HepG2 (cell line): ENCODE measurements at places on chromosomes 6 and 20. TPM values are rescaled to one million over a fixed set of nuclear protein-coding genes. Genes with fewer than 3 reads are reported as not detected.

TMEM170B gene
- total RNA-seq = 9.4 and 14.3 TPM in 2 replicates

RAET1G gene
- not detected in 2 replicates for total RNA-seq

EDN3 gene
- total RNA-seq = not detected in 2 replicates

HDDC2 gene
- total RNA-seq = 78.7 and 90.7 TPM in 2 replicates

MRPS18B gene
- total RNA-seq = 125 and 143 TPM in 2 replicates

PAX1 gene
- total RNA-seq = not detected in 2 replicates

HLA-DQB1 gene
- not detected in 2 replicates for total RNA-seq

FAXC gene
- 0.11 and 0.35 TPM in 2 replicates for total RNA-seq

MATN4 gene
- not detected in 2 replicates for total RNA-seq

EFCAB8 gene
- total RNA-seq = 0.22 TPM in 1 of 2 replicates, not detected in the other

KHDC1 gene
- not detected in 2 replicates for total RNA-seq

BMP2 gene
- total RNA-seq = 0.02 TPM in 1 of 2 replicates, not detected in the other

PET117 gene
- total RNA-seq = 48.2 and 52.3 TPM in 2 replicates

RNF5 gene
- total RNA-seq = 98.0 and 107 TPM in 2 replicates

POU3F2 gene
- not detected in 2 replicates for total RNA-seq

DZANK1 gene
- 1.4 and 1.6 TPM in 2 replicates for total RNA-seq

DNA sequence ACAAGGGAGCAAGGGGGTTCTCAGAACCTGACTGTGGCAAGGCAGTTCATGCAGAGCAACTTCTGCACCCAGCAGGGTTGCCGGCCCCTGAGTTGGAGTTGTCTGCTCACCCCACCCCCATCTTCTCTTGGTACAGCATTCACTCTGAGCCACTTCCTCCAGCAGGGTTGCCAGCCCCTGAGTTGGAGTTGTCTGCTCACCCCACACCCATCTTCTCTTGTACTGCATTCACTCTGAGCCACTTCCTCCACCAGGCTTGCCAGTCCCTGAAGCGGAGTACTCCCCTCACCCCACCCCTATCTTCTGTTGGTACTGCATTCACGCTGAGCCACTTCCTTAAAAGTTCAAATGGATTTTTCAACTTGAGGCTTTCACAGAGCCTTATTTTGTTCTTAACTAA is 79.7 kb upstream of the SYNDIG1 start:
- H3K4me3 ChIP-seq = no peak overlapping the region
- no peaks in the 10 kb centered on the region for H3K4me1 ChIP-seq
- no peak for DNase-seq
- H3K27ac ChIP-seq = no peak overlapping the region
- H3K27me3 ChIP-seq = no peaks in the 10 kb centered on the region

GRCh38 chr6:3878048-3878666 is 29.0 kb downstream of the FAM50B start:
- no peaks in the 10 kb centered on the region for H3K36me3 ChIP-seq
- no peaks in the 10 kb centered on the region for H3K27me3 ChIP-seq
- H3K27ac ChIP-seq = no peak overlapping the region
- DNase-seq = no peak
- peaks cover 48% of the 10 kb centered on the region for H3K4me1 ChIP-seq

- H3K4me3 ChIP-seq = no peak overlapping the region
- H3K36me3 ChIP-seq = no peaks in the 10 kb centered on the region
- no peak for DNase-seq
Measured at GRCh38 chr20:56711018-56711417, 81.9 kb downstream of the TFAP2C start.

DNA sequence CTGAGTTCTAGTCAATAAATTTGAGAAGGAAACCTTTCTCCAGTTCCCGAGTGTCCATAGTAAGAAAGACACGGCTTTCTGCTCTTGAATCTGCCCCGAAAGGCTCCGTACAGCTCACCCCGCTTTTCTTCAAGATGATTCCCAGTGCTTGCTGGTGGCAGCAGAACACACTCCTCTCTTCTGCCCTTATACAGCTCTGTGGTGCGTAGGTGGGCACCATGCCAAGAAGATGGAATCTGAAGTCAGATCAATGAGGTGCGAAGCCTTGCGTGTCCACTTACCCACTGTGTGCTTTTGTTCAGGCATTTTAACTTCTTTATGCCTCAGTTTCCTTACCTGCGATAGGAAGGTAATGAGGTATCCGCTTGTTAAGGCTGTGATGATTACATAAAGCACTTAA is 142.2 kb downstream of the WDR27 start:
- no peaks in the 10 kb centered on the region for H3K27me3 ChIP-seq
- no peak overlapping the region for H3K27ac ChIP-seq
- DNase-seq = no peak
- no peak overlapping the region for H3K4me3 ChIP-seq

DNA sequence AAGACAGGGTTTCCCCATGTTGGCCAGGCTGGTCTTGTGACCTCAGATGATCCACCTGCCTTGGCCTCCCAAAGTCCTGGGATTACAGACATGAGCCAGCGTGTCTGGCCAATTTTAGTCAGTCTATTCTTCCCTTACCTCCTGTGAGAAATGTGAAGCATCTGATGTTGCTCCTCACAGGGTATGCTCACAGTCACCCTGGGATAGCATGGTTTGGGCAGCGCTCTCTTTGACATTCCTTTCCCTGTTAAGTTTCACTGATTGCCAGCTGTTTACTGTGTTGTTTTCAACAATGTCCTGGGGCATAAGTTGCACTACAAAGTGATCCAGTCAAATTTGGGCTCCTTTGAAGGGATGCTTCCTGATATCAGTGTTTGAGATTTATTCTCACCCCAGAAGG is 13.1 kb downstream of the CDC5L start:
- peaks cover 21% of the 10 kb centered on the region for H3K36me3 ChIP-seq
- H3K27me3 ChIP-seq = no peaks in the 10 kb centered on the region
- no peak overlapping the region for H3K4me3 ChIP-seq

- DNase-seq = no peak
- H3K4me3 ChIP-seq = no peak overlapping the region
- H3K27ac ChIP-seq = peak overlapping the region; percentile 46
- peaks cover 69% of the 10 kb centered on the region for H3K36me3 ChIP-seq
Measured at GRCh38 chr20:10665791-10666190, 8.0 kb downstream of the JAG1 start.

GRCh38 chr6:83193747-83194566 is 800 bp downstream of the RWDD2A start:
- peak overlapping the region; percentile 98 for H3K4me3 ChIP-seq
- peak overlapping the region; percentile 95 for H3K27ac ChIP-seq
- H3K27me3 ChIP-seq = no peaks in the 10 kb centered on the region; the same call in 2 of the 3 replicates
- peak; percentile 30 for DNase-seq
- H3K4me1 ChIP-seq = peaks cover 44% of the 10 kb centered on the region

DNA sequence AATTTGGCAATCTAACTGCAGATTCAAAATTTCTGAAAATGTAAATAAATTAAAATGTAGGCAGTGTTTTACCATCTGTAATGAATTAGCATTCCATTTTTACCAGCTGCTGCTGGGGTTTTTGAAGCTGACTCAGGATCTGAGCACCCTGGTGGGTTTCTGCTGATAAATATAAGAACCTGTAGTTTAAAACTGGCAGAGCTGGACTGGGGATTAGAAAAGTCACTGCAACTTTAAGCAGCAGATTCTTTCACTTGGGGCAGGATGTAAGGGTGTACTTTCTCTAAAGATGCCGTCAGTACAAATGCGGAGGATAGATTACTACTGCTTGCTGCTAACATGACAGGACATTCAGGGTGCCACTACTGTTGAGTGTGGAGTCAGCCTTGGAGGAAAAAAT is 341.8 kb downstream of the CDKAL1 start:
- peaks cover 51% of the 10 kb centered on the region for H3K4me1 ChIP-seq
- no peaks in the 10 kb centered on the region for H3K36me3 ChIP-seq
- no peak overlapping the region for H3K4me3 ChIP-seq

DNA sequence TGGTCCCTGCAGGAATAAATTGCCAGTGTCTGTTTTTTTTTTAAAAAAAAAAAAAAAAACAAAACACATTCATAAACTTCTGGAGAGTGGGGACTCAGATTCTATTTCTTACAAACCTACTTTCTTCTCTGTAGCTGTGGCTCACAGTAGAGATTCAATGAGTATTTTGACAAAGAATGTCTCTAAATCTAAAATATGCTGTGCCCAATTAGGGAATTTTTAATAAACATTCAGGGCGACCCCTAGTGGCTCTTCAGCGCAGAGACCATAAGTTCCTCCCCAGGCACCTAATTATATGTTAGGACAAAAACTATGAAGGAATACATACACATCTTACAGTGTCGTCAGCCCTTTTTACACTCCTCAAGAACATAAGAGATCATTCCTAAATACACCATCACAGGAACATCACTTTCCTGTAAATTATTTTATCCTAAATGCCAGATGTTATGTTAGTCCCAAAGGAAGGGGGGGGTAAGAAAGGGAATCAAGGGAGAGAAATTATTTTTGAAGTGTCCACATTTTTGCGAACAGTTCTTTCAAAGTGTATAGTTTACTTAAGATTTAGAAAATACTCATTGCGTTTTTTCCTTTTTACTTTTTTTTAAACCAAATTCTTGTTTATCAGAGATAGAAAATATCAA is 21.8 kb upstream of the NAA20 start:
- H3K4me1 ChIP-seq = peaks cover 38% of the 10 kb centered on the region
- no peaks in the 10 kb centered on the region for H3K27me3 ChIP-seq
- DNase-seq = peak; percentile 63
- H3K27ac ChIP-seq = no peak overlapping the region
- H3K36me3 ChIP-seq = no peaks in the 10 kb centered on the region
- H3K4me3 ChIP-seq = no peak overlapping the region

- H3K4me3 ChIP-seq = no peak overlapping the region
- H3K4me1 ChIP-seq = peaks cover 12% of the 10 kb centered on the region
- H3K27me3 ChIP-seq = no peaks in the 10 kb centered on the region
Measured at GRCh38 chr6:4644996-4645395, 131.2 kb upstream of the CDYL start.

DNA sequence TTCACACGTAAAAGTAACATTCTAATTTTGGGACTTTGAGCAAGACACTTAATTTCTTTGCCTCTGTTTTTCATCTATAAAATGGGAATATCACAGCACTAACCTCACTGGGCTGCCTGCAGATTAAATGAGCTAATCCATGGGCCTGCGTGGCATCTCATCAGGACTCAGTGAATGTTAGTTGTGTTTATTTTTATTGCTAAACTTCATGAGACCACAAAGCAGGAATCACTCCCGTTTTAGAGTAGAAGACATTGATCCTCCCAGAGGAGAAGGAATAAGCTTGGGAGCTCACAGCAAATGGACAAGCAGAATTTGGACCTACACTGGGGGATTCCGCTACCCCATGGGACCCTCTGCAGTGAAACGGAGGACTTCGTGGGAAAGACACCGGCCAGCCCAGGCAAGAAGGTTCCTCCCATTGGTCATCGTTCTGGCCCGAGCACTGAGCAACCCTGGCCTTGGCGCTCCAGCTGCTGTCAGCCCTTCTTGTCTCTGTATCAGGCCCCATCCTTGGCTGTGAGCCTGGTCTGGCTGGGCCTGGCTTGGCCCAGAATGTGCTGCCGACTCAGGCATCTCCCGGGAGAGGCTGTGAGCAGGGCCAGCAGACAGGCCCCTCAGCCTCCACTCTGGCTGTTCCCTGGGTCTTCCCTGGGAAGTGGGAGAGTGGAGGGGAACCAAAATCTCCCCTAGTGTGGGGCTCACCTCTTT is 79.8 kb downstream of the NFATC2 start:
- no peak overlapping the region for H3K27ac ChIP-seq
- no peak for DNase-seq
- H3K4me1 ChIP-seq = no peaks in the 10 kb centered on the region
- H3K27me3 ChIP-seq = no peaks in the 10 kb centered on the region

- H3K36me3 ChIP-seq = no peaks in the 10 kb centered on the region
- DNase-seq = no peak
- no peaks in the 10 kb centered on the region for H3K4me1 ChIP-seq
Measured at GRCh38 chr6:152503546-152503945, 133.6 kb downstream of the SYNE1 start.

- no peaks in the 10 kb centered on the region for H3K4me1 ChIP-seq
- no peak overlapping the region for H3K4me3 ChIP-seq
- no peaks in the 10 kb centered on the region for H3K27me3 ChIP-seq
- no peak for DNase-seq
- no peak overlapping the region for H3K27ac ChIP-seq
Measured at GRCh38 chr6:140581601-140582000, 1207.2 kb upstream of the CITED2 start.

DNA sequence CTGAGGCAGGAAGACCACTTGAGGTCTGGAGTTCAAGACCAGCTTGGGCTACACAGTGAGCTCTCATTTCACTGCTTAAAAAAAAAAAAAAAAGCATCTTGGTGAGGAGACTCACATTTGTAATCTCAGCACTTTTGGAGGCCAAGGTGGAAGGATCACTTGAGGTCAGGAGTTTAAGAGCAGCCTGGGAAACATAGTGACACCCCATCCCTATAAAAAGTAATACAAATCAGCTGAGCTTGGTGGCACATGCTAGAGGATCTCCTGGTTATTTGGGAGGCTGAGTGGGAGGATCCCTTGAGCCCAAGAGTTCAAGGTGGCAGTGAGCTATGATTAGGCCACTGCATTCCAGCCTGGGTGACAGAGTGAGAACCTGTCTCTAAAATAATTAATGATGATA is 29.4 kb upstream of the SYNCRIP start:
- no peak overlapping the region for H3K4me3 ChIP-seq
- H3K27ac ChIP-seq = no peak overlapping the region
- H3K36me3 ChIP-seq = peaks cover 4% of the 10 kb centered on the region; the same call in 1 of the 3 replicates
- H3K27me3 ChIP-seq = no peaks in the 10 kb centered on the region; the same call in 2 of the 3 replicates
- no peak for DNase-seq
- H3K4me1 ChIP-seq = peaks cover 33% of the 10 kb centered on the region

- H3K36me3 ChIP-seq = no peaks in the 10 kb centered on the region
- H3K27me3 ChIP-seq = no peaks in the 10 kb centered on the region
- H3K27ac ChIP-seq = no peak overlapping the region
- H3K4me3 ChIP-seq = no peak overlapping the region
Measured at GRCh38 chr20:9705722-9706476, 133.0 kb downstream of the PAK5 start.

DNA sequence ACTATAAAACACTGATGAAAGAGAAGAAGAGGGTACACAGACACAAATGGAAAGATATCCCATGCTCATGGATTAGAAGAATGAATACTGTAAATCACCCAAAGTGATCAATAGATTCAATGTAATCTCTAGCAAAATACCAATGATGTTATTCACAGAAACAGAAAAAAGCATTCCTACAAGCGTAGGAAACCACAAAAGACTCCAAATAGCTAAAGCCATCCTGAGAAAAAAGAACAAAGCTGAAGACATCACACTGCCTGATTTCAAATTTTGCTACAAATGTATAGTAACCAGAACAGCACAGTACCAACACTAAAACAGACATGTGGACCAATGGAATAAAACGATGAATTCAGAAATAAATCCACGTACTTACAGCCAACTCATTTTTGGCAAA is 43.0 kb downstream of the THBS2 start:
- no peak overlapping the region for H3K4me3 ChIP-seq
- DNase-seq = no peak
- H3K27me3 ChIP-seq = no peaks in the 10 kb centered on the region
- H3K4me1 ChIP-seq = no peaks in the 10 kb centered on the region
- no peak overlapping the region for H3K27ac ChIP-seq

- peaks cover 3% of the 10 kb centered on the region for H3K36me3 ChIP-seq
- no peak overlapping the region for H3K27ac ChIP-seq
- peaks cover 31% of the 10 kb centered on the region for H3K4me1 ChIP-seq
- peak; percentile 88 for DNase-seq
- H3K4me3 ChIP-seq = no peak overlapping the region
- peaks cover 11% of the 10 kb centered on the region; the same call in 2 of the 3 replicates for H3K27me3 ChIP-seq
Measured at GRCh38 chr20:3250091-3250504, 11.1 kb upstream of the SLC4A11 start.

GRCh38 chr6:79040083-79040482 is 38.0 kb downstream of the PHIP start:
- DNase-seq = no peak
- H3K27ac ChIP-seq = no peak overlapping the region
- peaks cover 12% of the 10 kb centered on the region for H3K36me3 ChIP-seq
- no peaks in the 10 kb centered on the region for H3K27me3 ChIP-seq
- no peak overlapping the region for H3K4me3 ChIP-seq
